ENCODE measurements at places on chromosomes 2 and 18.

DNA sequence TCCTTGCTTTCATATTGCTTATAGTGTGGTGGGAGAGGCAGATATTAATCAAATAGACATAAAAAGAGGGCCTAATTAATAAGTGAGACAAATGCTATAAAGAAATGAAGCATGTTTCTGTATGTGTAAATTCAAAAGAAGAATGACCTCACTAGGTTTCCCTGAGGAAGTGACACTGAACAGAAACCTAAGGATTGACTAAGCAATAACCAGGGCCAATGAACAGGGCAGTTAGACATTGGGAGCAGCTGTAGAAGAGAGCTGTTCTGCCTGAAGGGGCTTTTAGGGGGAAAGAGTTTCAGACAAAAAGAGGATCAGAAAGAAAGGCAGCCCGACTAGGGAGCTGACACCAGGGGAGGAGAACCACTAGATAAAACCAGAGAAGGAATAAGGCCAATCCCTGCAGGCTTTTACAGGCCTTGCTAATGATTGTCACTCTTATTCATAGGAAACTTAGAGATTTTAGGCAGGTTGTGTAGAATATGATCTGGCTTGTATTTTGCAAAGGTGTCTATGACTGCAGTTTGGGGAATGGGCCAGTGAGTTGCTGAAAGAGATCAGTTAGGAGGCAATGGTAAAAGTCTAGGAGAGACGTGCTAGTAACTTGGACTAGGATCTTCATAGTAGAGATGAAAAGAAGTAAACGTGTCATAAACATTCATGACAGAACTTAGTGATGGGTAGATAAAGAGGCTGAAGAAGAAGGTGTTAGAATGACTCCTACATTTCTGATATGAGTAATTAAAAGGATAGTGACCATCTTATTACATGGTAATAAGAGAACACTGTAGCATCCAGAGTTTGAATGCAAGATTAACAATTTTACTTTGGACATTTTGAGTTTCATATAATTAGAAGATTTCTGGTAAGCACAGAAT lies 26.8 kb upstream of the NABP1 start:
- DNase-seq, result no peak

GRCh38 chr18:63151539-63151938 lies 168.0 kb downstream of the BCL2 start:
- no peak for DNase-seq

- no peak for DNase-seq
Measured at GRCh38 chr18:74389171-74389927, 67.8 kb downstream of the DIPK1C start.

DNA sequence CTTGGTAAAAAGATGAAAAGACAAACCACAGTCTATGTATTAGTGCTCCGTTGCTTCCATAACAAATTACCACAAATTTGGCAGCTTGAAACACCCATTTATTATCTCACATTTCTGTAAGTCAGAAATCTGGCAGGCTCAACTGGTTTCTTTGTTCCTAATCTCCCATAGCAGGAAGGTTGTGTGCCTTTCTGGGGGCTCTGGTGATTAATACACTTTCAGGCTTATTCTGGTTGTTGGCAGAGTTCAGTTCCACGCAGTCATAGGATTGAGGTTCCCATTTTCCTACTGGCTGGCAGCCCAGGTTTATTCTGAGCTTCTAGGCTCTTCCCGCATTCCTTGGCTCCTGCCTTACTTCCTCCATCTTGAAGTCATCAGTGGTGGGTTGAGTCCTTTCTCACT lies 189.3 kb downstream of the ANAPC1 start:
- peak; percentile 11 for DNase-seq

- DNase-seq, result no peak
Measured at GRCh38 chr18:72201032-72201431, 343.1 kb downstream of the CBLN2 start.

DNA sequence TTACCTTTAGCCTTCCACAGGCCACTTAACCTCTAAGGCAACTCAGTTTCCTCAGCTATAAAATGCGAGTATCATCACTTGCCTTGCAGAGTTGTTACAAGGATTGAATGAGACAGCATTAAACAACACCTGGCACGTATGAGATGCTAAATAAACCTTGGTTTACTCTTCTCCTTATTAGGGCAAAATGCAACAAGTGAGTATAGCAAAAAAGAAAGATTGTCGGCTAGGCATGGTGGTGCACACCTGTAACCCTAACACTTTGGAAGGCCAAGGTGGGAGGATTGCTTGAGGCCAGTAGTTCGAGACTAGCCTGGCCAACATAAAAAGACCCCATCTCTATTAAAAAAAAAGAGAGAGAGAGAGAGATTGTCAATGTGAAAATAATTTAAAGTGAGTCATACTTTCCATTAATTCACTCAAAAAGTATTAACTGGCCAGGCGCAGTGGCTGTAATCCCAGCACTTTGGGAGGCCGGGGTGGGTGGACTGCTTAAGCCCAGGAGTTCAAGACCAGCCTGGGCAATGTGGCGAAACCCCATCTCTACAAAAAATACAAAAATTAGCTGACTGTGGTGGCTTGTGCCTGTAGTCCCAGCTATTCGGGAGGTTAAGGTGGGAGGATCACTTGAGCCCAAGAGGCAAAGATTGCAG lies 8.0 kb downstream of the ATAD2B start:
- DNase-seq, result no peak

Measured in erythroblast (primary cell).